ENCODE measurements at places on chromosomes 5 and 9.

- no peak for DNase-seq
Measured at GRCh38 chr5:134937526-134937925, 30.2 kb upstream of the CATSPER3 start.

DNA sequence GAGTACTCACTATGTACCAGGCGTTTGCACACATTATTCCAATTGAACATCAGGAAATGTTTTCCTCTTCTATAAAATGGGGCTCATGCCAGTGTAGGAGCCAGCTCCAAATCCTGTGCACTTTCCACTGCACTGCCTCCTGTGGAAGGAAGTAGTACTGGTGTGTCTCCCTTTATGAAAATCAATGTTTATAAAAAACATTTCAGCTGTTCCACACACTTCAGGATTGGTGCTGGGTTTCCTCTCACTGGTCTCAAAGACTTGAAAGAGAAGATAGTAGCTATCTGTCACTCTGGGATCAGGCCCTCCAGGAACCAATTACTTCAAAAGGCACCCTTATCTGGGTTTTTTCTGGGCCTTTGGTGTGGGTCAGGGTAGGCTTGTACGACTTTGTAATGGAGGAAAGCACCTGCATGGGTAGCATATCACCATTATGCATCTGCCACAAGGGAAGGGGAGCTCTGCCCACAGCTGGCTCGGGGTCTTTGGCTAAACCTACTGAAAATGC lies 32.5 kb downstream of the RAB14 start:
- DNase-seq: no peak

DNA sequence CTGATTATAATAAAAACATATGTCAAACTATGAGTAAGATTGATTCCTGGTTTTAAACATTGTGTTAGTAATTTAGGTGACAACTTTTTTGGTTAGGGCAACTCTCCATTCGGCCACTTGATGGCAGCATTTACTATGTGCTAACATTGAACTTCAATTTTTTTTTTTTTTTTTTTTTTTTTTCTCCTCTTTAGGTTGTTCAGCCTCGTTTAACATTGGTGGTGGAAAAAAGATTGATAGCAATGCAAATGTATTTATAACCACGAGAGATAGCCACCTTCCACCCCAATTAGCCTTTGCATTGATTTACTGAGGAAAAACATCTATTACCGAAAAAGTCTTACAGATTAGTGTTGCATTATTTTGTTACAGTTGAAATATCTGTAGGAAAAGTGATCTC lies 159.1 kb downstream of the CSNK1G3 start:
- peak; percentile 3 for DNase-seq

- no peak for DNase-seq
Measured at GRCh38 chr5:178839319-178839704, 20.4 kb upstream of the ZNF354B start.

- no peak for DNase-seq
Measured at GRCh38 chr5:80057099-80057498, 22.0 kb downstream of the THBS4 start.

DNA sequence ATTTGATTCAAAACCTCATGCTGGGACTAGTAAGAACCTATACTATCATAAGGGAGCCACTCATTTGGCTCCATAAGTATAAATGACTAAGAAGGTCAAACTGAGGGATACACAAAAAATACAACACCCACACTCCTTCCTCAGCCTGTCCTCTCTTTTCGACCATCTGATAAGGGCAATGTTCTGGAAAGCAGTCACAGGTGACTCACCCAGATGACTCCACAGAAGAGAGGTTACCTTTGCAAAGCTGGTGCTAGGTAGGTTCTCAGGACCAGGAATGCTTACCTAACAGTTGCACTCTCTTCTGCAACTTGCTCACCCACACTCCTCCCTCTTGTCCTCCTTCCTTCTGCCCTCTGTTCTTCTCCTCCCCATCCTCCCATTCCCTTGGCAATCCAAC lies 32.9 kb downstream of the LHFPL2 start:
- no peak for DNase-seq

DNA sequence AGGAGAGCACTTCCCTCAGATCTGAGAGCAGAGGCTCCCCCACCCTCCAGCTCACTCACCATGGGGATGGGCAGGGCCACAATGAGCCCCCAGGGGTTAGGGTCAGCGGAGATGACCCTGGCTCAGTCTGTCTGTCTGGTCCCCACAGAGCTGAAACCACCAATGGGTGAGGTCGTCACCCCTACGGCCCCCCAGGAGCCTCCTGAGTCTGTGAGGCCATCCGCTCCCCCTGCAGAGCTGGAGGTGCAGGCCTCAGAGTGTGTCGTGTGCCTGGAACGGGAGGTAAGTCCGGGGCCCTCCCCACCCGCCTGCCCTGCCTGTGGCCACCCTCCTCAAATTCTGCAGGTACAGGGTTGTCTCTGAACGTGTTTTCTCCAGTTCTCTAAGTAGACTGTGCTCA lies 49.6 kb downstream of the LRSAM1 start:
- no peak for DNase-seq

DNA sequence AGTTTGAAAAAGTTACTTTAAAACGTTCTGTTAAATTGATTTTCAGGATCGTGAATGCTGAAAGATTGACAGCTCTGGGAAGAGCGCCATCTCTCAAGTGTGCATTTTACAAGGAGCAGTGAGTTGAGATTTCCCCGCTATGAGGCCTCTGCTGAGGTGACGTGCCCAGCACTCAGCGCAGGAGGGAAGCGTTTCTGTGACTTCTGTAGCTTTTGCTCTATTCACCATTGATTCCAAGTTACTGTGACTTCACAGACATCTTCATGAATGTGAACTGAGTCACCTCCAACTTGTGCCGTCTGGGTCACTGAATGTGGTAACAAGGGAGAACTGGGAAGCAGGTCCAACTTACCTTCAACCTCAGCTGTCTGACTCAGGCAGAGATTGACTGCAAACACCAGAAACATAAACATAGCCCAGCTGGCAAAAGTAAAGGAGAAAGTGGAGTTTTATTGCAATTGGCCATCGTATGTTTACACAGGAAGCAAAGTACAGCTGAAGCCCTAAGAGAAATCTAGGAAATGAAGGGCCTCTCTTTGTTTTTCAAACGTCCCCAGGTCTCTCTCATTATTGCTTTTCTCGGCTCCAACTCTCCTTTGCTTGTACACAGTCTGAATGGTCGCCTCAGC lies 428.8 kb upstream of the CLINT1 start:
- DNase-seq: no peak

DNA sequence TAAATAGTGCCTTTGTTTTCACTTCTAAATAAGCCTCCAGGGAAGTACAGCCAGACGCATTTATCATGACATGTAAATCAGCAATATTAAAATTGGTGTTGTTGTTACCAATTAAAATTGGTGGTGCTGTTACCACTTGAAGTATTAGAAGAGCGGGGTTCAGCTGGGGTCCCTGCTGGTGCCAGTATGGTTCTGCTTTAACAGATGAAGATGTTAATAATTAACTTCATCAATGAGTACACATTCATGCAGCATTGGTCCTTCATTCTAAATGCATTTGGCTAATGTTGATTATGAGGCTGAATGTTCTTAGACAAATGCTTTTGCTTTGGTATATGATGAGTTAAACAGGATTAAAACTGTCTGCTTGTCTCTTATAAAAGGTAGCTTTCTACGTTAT lies 67.6 kb upstream of the TMC1 start:
- no peak for DNase-seq

GRCh38 chr5:109922381-109922995 lies 232.8 kb downstream of the MAN2A1 start:
- no peak for DNase-seq

DNA sequence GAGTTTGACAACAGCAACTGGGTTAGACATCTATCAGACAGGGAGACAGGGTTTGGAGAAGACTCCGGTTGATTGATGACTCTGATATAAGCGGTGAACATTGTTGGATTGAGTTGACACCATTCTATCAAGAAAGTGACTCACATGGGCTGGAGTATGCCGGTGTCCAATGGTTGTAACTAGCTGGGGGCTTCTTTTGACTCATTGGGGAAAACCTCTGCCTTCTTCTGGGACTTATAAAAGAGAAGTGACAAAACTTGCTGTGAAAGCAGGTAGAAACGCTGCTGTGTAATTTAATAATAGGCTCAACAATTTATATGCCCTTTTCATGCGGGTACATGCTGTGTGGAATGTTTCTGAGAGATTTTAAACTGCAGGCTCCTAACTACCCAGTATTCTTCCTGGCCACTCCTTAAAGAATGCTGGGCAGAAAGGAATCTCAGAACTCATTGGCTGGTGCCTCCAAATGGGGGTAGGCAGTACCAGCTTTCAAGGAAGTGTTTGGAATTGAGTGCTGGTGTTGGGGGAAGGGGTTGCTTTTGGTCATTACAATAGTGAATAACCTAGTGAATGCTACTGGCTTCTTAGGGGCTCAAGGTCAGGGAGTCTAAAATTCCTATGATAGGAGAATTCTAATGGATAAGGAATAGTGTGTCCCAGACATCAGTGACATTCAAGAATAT lies 43.9 kb downstream of the FYB1 start:
- DNase-seq: no peak

DNA sequence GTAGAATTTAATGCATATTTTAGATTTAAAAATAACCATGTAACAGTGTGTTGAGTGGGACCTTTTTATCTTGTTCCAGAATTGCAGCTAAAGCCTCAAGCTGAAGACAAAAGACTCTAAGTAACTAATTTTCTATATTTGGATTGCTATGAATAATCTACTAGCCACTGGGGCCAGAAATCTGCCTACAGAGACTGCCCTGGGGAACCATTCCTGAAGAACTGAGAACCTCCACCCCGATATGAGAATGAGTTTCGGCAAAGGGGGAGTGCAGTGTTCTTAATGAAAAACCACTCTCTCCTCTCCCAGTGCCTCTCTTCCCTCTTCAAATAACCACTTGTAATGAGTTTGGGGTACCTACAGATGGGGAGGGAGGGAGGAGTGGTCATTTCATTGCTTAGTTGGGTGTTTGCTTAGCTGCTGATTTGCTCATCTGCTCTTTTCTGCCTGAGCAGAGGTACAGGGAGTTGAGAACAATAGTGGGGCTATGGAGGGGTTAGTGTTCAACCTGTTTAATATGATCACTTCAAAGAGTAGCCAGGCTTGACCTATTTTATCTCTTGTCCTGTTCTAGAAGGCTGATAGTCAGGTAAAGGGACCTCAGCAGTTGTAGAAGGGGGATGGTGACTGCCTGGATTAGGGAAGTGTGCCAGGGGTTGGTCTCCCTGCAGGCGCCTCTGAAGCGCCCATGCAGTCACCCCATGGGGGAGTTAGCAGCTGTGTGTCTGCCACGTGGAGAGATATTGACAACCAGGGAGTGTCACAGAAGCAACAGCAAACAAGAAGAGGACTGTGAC lies 47.7 kb downstream of the ATG10 start:
- no peak for DNase-seq

GRCh38 chr5:177130211-177131018 lies 3.2 kb upstream of the NSD1 start:
- DNase-seq: no peak

DNA sequence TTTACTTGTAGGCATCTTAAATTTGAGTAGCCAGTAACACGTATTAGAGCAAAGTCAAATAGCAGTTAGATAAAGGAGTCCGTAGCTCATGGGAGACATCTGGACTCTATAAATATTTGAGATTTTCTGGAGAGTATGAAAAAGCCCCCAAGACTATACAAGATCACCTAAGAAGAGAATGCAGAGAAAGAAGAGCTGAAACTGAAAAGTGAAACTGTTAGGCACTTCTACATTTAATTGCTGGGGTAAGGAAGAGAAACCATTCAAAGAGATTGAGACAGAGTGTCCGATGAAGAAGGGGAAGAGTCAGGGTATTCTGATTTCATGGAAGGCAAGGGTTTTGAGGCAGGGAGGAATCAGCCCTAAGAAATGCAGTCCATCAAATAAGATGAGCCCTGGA lies 2372.1 kb downstream of the MAT2B start:
- DNase-seq: no peak

DNA sequence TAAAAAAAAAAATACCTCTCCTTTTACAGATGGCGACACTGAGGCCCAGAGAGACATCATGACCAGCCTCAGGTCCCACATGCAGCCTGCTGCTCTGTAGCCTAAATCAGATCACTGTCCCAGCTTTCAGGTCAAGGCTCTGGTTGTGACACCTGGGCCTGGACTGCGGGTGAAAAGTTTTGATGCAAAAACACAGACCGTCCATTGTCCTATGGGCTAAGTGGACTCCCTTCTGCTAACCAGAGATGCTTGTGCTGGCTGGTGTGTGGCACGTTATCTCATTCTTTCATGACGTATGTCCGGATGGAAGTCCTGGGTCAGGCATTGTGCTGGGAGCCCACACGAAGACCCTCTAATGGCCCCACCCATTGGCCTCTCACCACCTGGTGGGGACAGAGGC lies 7.8 kb downstream of the NEK6 start:
- DNase-seq: no peak

DNA sequence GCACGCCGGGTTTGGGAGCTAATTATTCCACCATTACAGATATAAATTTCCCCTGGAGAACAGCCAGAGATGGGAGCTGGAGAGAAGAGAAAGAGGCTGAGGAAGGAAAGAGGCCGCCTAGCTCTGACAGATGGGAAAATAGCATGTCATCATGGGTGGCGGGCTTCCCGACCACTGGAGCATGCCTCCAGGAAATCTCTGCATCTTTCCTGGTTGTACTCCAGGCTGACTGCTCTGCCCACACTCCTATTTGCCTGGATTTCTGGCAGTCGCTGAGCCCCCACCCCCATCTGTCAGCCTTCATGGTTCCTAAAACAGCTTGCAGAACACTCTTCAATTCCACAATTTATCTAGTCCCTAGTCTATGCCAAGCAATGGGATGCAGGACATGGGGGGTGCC lies 14.3 kb upstream of the GABRP start:
- DNase-seq: no peak

- no peak for DNase-seq
Measured at GRCh38 chr9:123447934-123448646, 92.1 kb downstream of the CRB2 start.

GRCh38 chr5:89255845-89256463 lies 373.0 kb upstream of the MEF2C start:
- DNase-seq: no peak

- DNase-seq: no peak
Measured at GRCh38 chr9:76905791-76906646, at the start of gene PRUNE2. Gene PRUNE2 (minus strand): TSS chr9:76906114. CDS start chr9:76905963, 151 bp downstream.

DNA sequence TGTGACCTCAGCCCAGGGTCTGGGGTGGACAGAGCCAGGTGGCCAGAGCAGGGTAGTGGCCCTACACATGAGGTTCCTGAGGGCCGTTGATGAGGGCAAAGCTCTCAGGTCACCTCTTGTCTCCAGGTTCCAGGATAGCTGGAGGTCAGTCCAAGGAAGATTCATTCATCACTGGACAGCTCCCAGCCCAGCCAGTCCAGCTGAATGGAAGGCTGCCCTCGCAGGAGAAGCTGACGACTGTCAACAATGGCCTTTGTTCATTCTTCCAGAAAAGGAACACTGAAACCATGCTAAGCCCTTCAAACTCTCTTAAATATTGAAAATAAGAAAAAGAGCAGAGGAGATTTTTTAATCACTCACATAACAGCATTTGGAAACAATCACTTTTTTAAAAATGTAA lies 169.7 kb upstream of the TBCA start:
- no peak for DNase-seq

Measured in stimulated activated CD4-positive, alpha-beta T cell treated with anti-CD3 and anti-CD28 coated beads, Interleukin-15, amount 100 ng/mL, for 1 hour (primary cell).